CD4-positive, alpha-beta T cell (primary cell): ENCODE measurements at places on chromosomes 7 and 10.

DNA sequence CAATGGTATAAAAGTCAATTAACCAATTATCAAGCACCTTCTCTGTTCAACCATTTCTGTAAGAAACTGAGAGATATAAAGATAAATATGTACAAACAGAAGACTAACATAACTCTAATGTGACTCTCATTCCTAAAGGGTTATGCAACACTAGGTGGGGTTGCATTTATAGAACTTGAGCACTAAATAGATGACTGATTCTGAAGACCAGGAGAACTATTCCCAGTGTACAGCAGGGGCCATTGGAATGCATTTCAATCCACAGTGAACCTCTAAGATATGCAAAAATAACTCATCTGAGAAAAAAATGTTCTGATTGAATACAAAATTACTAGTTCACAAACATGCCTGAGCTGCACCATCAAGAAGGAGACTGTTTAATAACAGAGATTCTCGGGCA, 341.2 kb upstream of the STEAP1 start:
- no peak for DNase-seq

GRCh38 chr7:77205706-77206105, 6.1 kb upstream of the FGL2 start:
- DNase-seq = no peak

GRCh38 chr10:63055705-63056104, 77.4 kb upstream of the NRBF2 start:
- no peak for DNase-seq

GRCh38 chr10:35339942-35340341, 3.6 kb downstream of the CCNY start:
- no peak for DNase-seq

GRCh38 chr7:77653572-77653971, 42.7 kb upstream of the RSBN1L start:
- DNase-seq = no peak

GRCh38 chr7:47333959-47334358, 248.0 kb downstream of the TNS3 start:
- no peak for DNase-seq

- DNase-seq = no peak
Observed at GRCh38 chr10:63752318-63752717, 231.1 kb downstream of the REEP3 start.

DNA sequence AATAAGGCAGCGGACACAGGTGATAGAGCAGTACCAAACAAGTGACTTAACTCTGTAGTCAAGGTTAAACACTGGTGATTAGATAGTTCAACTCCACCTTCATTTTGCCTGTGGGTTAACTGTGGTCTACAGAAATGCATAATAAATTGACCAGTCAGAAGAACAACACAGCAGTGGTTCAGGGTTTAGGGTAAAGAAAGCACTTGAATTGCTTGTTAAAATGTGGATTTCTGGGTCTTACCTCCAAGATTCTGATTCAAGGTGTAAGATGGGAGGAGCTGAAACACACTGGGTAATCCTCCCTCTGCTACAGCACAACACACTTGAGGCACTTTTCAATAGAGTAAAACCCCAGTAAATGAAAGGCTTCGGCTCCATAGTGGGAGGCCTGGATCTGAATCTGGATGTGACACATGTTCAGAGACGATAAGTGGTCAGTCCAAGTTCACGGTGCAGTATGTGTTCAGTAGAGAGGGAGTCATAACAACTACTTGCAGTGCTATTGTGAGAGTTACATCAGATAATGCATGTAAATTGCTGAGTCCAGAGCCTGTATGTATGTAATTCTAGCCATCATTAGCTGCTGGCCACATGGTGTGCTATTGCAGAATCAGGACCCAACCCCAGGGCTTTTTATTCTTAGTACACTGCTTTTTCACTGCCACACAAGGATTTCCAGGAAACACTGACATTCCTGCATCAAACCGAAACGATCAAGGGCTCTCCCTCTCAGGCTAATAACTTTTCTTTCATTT, 141.7 kb downstream of the SORCS1 start:
- no peak for DNase-seq

DNA sequence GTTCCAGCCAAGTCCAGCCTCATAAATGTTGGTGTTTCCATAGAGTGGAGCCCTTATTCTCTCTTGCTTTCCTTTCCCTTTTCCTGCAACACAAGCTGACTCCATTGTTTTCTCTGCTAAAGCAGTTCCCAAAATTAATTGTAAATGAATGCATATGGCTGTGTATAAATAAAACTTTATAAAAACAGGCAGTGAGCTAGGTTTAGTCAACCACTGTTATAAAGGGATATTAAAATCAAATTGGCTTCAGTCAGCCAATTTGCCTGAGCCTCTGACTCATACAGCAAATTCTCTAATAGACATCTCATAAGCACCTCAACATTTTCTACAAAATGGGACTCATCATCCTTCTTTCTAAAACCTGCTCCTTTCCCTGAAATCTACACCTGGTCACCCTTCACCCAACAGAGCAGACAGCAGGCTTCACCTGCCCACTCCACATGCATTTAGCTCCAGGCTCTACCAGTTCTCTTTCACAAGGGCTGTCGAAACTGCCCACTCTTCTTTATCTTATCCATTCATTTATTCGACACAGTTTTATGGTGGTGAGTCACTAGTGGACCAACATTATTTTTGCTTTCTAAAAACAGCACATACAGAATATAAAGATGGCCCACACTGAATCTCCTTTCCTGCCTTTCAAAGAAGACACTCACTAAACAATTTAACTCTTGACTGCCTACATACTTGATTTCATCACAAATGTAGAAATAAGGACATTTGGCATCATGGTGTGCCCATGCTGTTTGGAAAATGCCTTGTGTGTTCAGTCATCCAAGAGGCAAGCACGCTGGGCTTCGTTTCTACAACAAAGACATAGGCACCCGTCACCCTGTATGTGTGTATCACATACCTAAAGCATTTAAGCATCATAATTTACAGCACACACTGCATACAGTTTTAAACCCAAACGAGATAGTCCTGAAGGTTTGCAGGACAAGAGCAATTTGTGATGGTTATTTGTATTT, 74.6 kb upstream of the C7orf33 start:
- no peak for DNase-seq

- no peak for DNase-seq
Observed at GRCh38 chr10:123726836-123727235, 60.7 kb downstream of the GPR26 start.

DNA sequence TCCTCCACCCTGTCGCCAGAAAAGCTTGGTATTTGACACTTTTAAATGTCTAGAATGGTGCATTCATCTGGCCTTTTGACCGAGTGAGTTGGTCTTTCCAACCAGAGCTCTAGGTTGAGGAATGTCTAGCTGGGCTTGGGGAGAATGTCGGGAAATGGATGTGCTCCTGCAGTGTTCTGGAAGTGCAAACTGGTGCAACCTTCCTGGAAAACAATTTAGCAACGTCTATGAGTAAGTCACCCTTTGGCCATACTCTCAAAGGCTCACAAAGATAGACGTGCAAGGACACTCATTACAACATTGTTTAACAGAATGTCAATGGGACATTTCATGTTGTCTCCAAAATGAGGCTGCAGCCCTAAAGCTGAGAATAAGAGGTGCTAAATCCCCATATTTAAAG, 12.2 kb upstream of the NMT2 start:
- no peak for DNase-seq

GRCh38 chr7:150753239-150753638, 16.0 kb downstream of the GIMAP5 start:
- no peak for DNase-seq

DNA sequence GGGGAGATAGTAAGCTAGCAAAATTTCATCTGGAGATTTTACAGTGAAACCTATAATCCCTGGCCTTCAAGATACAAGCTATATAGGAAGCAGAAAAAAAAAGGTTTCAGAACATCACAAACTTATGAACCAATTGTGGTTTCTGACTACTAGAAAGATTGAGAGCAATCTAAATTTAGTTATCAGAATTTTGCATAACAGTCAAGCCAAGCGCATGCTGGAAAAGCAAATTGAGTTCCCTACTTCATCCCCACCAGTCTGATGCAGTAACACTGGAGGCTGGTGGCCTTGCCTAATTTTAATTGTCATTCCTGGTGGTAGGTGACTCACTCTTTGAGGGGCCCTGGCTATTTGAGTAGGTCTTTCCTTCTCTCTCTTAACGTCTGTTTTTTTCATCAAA, 46.3 kb upstream of the ELMO1 start:
- DNase-seq = no peak

- DNase-seq = no peak
Observed at GRCh38 chr10:26978519-26978918, 117.8 kb upstream of the ABI1 start.

GRCh38 chr10:96505150-96506136, 8.3 kb downstream of the TLL2 start:
- no peak for DNase-seq

DNA sequence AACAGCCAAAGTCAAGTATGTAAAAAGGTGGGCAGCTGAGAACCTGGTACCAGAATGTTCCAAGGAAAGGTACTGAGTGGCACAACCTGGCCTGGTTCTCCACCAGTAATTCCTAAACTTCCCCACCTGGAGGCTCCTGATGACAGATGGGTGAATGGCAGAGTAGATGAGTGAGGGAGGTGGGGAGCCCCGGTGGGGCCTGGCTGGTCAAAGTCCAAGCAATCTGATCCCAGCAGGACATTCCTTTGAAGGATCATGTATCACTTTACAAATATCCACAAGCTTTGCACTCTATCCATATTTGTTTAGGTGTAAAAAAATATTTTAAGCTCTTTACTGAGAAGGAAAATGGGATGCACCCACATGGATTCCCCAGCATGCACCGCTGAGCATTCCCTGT, 250.2 kb downstream of the DPP6 start:
- DNase-seq = no peak

GRCh38 chr7:9324513-9324912, 891.1 kb downstream of the NXPH1 start:
- DNase-seq = no peak

DNA sequence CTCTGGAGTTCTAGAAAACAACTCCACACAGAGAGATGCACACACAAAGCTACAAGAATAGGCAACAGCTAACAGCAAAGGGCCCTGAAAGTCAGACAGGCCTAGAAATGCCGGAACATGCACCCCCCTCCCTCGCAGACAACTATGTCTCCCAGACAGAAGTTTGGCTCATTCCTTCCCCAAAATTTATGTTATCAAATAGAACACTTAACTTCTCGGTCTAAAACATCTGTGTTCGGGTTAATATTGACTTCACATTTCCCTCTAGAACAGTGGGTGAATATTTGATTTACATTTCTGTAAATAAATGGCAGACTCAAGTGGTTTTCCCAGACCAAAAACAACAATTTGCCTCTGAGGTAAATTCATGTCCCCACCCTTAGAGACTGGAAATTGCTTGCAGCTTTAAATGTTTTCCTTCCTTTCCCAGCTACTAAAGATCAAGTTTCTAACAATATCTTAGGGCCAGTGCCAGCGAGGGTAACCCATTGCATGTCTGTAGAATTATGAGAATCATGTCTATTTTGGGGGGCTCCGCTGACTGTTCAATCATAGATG, 92.5 kb upstream of the INHBA start:
- DNase-seq = no peak

GRCh38 chr10:71244431-71245419, 32.4 kb downstream of the UNC5B start:
- DNase-seq = no peak

DNA sequence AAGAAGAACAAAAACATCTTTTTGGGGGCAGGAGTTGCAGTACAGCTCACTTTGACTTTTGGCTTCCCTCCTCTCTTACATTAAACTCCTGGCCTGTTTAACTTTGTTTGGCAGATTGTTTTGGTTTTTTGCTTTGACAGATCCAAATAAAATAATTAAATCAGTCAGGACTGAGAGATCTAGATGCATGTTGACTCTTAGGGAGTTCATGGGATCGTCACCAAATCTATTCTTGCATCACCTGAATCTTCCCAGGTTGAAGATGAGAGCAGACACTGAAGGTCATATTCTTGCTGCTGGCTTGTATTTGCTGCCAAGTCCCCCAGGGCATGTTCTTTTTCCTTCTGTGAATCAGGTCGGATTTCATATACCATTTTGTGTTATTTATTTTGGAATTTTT, 759.4 kb downstream of the CNTNAP2 start:
- no peak for DNase-seq

DNA sequence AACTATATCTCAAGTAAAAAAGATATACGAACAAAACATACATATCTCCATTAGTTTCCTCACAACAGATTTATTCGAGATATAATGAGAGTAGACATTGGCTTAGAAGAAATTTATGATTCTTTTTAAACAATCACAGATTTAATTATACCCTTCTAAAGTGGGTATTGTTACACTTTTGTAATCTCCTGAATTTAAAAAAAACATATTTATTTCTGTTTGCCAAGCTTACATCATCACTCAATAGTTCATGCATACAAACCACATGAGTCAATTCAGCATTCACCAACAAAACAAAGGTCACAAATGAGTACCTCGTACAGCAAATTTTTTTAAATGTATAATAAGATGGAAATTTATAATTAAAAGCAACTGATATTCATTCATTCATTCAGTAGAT, 17.6 kb downstream of the LRRN3 start:
- no peak for DNase-seq

- no peak for DNase-seq
Observed at GRCh38 chr7:158296798-158297104, 290.9 kb downstream of the PTPRN2 start.

GRCh38 chr7:43444711-43445578, 138.0 kb upstream of the STK17A start:
- no peak for DNase-seq

GRCh38 chr10:50992972-50993766, 81.1 kb upstream of the PRKG1 start:
- DNase-seq = no peak

DNA sequence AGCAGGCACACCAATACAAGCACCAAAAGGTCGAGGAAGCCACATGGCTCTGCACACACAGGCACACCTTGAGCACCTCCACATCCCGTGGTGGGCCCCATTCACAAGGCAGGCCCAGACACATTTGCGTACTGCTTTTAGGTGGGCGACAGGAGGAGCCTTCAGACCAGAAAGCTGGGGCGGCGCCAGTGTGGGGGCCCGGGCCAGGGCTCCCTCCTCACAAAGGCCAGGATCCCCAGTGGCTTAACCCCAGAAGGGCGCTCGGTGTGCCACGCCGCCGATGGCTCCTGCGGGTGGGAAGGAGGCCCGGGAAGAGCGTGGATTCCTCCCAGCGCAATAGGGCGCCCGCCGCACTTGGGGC, 2.8 kb upstream of the SMARCD3 start:
- no peak for DNase-seq

DNA sequence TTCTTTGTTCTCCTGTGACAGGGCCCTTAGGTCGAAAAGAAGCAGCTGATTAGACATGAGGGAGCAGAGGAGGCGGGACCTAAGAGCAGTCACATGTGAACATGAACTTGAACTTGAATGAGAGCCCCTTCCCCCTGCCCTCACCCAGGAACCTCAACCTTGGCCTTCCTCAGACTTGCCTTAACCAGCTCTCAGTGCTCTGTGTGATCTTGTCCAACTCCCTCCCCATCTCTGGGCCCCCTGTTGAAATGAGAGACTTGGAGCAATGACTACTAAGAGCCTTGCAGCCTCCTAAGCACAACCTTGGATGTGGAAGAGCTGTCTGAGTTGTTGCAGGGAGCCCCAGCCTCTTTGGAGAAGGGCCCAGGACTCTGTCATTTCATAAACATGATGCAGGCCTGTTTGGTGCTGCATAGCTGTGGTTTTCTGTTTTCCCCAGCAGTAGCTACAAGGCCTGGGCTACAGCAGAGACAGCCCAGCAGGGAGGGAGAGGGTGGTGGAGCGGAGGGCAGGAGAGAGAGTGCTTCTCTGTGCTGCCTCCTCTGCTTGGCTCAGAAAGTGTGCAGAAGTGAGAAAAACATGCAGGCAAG, 123.9 kb upstream of the ZMIZ1 start:
- no peak for DNase-seq

GRCh38 chr7:149882248-149883047, 8.7 kb downstream of the ATP6V0E2 start:
- peak; percentile 3 for DNase-seq
